ENCODE measurements at places on chromosomes 11 and 22. TPM values are rescaled to one million over a fixed set of nuclear protein-coding genes. Genes with fewer than 3 reads are reported as not detected.

DNA sequence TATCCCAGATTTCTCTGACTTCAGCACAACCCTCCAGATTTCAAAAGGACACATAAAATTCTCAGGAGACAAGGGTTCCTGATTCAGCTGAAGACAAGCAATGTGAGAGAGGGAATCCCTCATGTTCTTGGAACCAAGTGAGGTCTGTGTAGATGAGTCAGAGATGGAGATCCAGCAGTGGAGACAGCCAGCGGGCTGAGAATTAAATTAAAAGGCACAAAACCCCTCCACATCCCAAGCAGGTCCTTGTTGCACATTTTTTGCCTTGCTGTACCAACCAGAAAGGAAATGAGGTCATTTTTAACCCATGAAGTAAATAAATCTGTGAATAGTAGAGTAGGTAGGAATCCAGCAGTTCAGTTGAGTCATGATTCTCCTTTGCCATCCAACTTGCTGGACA, 9.7 kb downstream of the MTNR1B start:
- DNase-seq = no peak

Gene GPR83
- 0.18 TPM for polyA plus RNA-seq

Gene FOLR3
- 0.61 TPM for polyA plus RNA-seq

GRCh38 chr11:96143041-96143521, 199.9 kb downstream of the MAML2 start:
- DNase-seq = no peak

Gene IGLL5
- 0.22 TPM for polyA plus RNA-seq

- DNase-seq = no peak
Observed at GRCh38 chr11:111603611-111604130, 1.4 kb downstream of the SIK2 start.

- DNase-seq = no peak
Observed at GRCh38 chr11:128324531-128325141, 262.7 kb downstream of the ETS1 start.

Gene TESMIN
- 0.85 TPM for polyA plus RNA-seq

DNA sequence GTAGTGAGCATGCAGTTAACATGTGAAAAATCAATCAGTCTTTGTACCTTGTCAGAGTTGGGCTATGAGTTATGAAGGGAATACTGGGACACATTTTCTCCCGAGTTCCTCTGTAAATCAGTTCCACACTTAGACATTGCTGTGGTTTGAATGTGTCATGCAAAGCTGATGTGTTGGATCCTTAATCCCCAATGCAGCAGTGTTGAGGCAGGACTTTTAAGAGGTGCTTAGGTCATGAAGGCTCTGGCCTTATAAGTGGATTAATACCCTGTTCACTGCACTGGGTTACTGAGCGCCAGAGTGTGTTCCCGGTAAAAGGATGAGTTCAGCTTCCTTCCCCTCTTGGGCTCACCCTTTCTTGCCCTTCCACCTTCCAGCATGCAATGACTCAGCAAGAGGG, 742.1 kb upstream of the TENM4 start:
- DNase-seq = no peak

DNA sequence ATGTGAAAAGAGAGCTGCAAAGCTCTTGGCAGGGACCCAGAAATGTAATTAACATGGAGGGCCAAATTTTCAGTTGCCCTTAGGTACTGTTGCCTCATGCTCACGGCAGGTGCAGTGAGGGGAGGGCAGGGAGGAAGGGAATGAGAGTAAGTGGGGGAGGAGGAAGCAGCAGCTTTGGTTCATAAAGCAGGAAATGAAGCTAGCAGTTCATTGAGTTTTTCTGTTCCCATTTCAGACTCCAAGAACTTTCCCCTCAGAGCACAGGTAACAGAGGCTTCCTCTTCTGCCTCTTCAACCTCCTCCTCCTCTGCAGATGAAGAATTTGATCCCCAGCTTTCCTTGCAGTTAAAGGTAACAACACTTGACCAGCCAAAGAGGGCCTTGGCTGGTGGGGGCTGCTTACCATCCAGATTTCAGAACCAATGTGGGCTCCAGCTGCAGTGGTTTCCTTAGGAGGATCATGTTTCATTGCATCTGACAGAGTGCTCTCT, 57.9 kb upstream of the PARVA start:
- no peak for DNase-seq

GRCh38 chr22:17787716-17788330, 13.6 kb upstream of the BID start:
- DNase-seq = no peak

- DNase-seq = no peak
Observed at GRCh38 chr11:47506795-47507562, 46.0 kb downstream of the CELF1 start.

- no peak for DNase-seq
Observed at GRCh38 chr11:68497761-68498160, 37.2 kb downstream of the PPP6R3 start.

- no peak for DNase-seq
Observed at GRCh38 chr22:24156141-24156912, 25.0 kb upstream of the SUSD2 start.

Gene OR51I1
- polyA plus RNA-seq = not detected

Gene SAA4
- not detected for polyA plus RNA-seq

Gene CCT8L2
- polyA plus RNA-seq = not detected

Gene BLID
- polyA plus RNA-seq = not detected

GRCh38 chr11:72668629-72669347, 5.4 kb downstream of the PDE2A start:
- no peak for DNase-seq

GRCh38 chr11:27437829-27438594, 34.6 kb downstream of the LGR4 start:
- no peak for DNase-seq

DNA sequence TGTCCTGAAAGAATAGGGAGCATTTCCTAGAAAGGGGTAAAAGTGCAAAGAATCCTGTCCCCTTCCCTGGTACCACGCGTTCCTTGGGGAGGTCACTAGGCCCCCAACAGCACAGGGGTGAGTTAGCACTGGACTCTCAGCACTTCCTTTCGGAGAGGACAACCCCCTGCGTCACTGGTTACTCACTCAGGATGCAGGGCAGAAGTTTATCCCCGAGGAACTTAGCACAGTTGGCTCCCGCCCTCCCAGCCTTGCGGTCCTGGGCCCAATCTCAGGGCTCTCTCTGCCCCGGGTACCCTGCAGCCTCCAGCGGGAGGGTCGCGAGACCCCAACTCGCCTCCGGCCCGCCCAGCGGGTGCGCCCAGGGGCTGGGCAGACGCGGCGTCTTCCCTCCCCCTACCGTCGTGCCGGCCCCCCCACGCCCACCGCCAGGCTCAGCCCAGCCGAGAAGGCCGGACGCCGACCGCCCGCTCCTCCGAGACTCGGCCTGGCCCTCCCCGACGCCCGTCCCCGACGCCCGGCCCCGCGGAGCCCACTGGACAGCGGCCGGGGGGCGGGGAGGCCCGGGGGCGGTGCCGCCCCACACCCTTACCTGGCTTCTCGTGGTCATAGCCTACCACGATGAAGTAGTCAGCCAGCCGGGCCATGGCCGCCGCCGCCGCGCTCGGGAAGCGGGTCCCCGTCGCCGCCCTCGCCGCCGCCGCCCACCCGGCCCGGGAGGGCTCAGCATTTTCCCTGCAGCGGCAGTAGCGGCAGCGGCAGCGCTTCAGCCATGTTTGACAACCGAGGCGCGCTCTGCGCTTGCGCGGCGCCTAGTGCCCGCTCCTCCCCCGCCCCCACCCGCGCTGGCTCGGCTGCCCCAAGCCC, at the start of gene SBF2:
Gene SBF2, minus strand, starts transcription at position 797 of the 867 bp plus-strand sequence. Its CDS starts 150 bp downstream, at position 647.
- DNase-seq = peak; percentile 88

DNA sequence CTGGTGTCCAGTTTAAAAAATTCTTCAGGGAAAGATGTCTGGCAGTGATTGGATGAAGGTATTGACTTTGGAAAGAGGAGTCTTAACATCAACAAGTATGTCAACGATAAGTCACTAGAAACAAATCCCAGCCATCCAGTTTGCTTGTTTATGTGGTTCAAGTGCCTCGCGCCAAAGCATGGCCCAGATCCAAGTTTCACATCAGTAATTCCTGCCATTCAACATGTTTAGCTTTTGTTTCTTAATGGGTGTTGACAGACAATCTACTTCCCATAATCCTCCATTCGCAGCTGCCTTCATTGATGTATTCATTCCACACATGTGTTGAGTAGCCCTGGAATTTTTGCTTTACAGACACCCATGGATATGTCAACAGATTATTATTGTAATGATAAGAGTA, 77.8 kb downstream of the UBASH3B start:
- DNase-seq = no peak

- DNase-seq = no peak
Observed at GRCh38 chr22:41539146-41540005, 4.9 kb downstream of the POLR3H start.

DNA sequence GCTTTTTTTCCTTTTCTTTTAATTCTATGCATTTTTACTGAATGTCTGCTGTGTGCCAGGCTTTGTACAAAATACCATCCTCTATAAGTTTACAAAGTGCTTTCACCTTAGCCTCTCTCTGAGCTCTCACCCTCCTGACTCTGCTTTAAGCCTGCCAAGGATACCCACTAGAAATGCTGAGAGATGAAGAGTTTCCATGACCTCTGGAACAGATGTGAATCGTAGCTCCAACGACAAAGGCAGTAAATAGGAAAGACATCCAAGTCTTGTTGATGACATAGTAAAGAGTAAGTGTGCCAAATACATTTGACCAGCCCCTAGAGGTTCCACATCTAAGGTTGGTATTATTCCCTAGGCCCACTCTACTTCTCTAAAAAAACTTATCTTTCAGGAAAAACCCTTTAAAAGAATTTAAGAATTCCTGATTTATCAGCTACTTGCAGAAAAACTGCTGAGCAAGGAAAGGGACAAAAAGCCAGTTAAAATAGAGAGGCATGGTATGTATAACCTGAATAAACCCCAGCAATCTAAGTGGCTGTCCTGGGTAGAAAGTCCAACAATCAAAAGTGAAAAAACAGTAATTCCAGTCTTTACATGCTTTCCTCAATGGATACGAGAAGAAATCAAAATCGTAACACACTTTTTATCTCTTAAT, 45.4 kb downstream of the GAB2 start:
- no peak for DNase-seq

- DNase-seq = no peak
Observed at GRCh38 chr22:24986816-24987215, 34.3 kb downstream of the KIAA1671 start.

GRCh38 chr11:7449211-7449840, 36.0 kb upstream of the OLFML1 start:
- no peak for DNase-seq

Gene TSPAN32
- polyA plus RNA-seq = 5.3 TPM

Gene MS4A12
- polyA plus RNA-seq = not detected

- no peak for DNase-seq
Observed at GRCh38 chr22:24443668-24444067, 16.3 kb downstream of the ADORA2A start.

DNA sequence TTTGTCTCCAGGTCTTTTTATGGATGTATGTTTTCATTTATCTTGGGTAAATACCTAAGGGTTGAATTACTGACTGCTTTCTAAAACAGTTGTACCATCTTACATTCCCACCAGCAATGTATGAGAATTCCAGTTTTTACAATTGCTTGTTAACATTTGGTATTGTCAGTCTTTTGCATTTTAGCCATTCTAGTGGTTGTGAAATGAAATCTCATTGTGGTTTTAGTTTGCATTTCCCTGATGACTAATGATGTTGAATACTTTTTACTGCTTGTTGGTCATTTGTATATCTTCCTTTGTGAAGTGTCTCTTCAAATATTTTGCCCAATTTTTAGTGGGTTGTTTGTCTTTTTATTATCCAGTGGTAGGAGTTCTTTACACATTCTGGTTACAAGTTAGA, 92.8 kb downstream of the ARFGAP2 start:
- no peak for DNase-seq

Gene SCT
- 127 TPM for polyA plus RNA-seq

- no peak for DNase-seq
Observed at GRCh38 chr11:107665018-107665417, 46.8 kb downstream of the SLN start.

Gene PYGM
- polyA plus RNA-seq = 300 TPM

- no peak for DNase-seq
Observed at GRCh38 chr11:119758291-119758690, 29.3 kb upstream of the NECTIN1 start.

DNA sequence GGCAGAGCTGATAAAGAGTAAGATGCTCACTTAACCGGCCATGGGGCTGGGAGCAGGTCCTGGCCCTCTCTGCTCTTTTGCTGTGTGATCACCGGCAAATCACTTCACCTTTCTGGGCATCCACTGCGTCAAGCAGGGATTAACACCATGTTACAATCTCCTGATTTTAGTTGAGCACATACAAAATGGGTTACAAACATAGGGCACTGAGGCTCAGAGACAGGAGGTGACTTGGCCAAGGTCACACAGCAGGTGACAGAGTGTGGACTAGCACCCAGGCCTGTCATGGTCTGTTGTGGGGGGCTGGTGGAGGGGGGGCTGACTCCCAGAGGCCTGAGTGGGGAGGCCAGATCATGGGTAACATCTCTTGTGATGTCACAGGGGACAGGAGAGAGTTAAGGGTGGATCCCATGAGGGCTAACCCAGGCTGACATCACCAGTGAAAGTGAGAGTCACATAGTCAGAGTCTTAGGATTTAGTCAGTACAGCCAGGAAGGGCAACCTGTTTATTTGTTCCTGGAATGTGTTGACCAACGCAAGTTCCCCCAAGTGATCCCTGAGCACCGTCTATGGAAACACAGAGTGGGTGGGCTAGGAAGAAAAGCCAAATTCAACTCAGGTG, 27.8 kb downstream of the GDPD5 start:
- DNase-seq = no peak

GRCh38 chr22:36510384-36510783, 3.5 kb upstream of the FOXRED2 start:
- no peak for DNase-seq

GRCh38 chr11:128456566-128457268, 130.6 kb downstream of the ETS1 start:
- no peak for DNase-seq

GRCh38 chr11:120132645-120133185, 5.2 kb downstream of the TRIM29 start:
- no peak for DNase-seq

GRCh38 chr11:60889869-60890311, 16.5 kb downstream of the PRPF19 start:
- DNase-seq = no peak

DNA sequence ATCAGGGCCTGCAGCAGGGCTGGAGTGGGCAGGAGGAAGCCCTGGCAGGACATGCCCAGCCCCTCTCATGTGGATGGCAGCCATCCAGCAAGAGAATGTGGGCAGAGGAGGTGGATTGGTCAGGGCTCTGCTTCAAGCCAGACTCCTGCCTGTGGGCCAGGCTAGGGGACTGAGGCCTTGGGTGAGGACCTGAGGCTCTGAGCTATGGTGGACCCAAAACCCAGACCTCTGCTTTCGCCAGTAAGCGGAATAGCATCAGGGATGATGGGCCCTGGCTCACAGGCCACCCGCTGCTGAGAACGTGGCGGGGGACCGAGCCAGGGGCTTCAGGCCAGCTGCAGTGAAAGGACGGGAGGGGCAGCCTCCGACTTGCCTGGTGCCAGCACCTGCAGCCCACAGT, 57.4 kb downstream of the LINC01488 start:
- peak; percentile 23 for DNase-seq

Gene TRPM5
- 0.08 TPM for polyA plus RNA-seq

GRCh38 chr11:73228268-73229134, 10.4 kb downstream of the P2RY2 start:
- DNase-seq = no peak

Data from hindlimb muscle (tissue), 1 donor.